ENCODE measurements at places on chromosomes 5 and 9.

DNA sequence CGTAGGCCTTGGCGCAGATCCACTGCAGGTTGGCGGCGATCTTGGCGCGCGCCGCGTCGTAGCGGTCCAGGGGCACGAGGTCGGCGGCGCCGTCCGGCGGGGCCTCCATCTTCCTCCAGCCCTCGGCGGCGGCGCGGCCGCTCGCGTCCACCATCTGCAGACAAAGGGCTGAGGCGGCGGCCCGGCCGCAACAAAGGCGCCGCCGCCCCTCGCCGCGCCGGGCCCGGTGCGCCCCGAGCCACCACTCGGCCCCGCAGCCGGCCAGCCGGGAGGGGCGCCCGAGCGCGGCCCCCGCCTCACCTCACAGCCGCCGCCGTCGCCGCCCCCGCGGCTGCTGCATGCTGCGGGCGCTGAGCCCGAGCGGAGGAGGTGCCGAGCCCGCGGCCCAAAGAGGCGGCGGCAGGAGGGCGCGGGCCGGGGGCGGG is 328 bp downstream of the CAMSAP1 start:
- no peak for DNase-seq

DNA sequence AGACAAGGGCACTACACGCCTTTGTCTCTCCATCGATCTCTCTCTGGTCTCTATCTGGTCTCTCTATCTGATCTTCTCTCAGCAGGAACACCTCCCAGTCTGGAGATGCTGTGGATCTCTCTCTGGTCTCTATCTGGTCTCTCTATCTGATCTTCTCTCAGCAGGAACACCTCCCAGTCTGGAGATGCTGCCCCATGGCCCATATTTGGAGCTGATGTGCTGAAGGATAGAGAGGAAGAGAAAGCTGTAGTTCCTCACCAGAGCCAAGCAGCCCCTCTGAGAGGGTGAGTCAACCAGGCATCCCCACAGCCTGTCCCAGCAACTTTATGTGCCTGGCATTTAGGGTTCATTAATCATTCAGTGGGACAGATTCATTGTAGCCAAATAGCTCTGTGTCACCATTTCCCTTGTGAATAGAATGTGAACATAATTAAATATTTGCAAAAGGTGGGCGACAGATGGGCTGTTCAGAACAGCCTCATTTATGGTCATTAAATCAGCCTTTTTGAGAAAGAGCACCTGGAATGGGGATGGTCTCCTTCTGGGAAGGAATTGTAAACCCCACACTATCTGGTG is 189.3 kb upstream of the MAST4 start:
- no peak for DNase-seq

DNA sequence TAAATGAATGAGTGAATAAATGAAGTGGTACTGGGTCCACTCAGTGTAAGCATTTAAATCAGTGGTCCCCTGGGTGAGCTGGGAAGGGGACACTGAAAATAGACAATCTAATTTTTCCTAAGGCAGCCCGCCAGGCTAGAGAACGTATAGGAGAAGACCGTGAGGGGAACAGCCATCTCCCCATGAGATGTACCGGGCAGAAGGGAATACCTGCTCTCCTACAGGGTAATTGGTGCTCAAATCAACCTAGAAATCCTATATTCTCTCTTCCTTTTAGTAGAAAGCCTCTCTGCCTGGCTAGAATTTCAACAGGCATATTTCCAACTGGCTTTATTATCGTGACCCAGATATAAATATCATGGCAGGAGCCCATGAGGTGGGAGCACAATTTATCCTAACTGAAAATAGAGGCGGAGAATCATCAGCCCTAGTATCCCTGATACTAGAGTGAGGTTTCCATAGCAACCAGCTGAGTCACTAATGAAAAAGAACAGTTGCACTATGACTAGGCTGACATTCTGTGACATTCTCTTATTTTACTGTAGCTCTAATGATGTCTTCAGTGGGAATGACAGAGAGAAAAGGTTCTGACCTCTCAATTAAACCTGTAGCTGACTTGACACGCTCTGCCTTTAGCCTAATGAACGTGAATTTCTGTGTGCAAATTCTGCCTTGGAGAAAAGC is 96.5 kb upstream of the CAST start:
- DNase-seq = no peak

DNA sequence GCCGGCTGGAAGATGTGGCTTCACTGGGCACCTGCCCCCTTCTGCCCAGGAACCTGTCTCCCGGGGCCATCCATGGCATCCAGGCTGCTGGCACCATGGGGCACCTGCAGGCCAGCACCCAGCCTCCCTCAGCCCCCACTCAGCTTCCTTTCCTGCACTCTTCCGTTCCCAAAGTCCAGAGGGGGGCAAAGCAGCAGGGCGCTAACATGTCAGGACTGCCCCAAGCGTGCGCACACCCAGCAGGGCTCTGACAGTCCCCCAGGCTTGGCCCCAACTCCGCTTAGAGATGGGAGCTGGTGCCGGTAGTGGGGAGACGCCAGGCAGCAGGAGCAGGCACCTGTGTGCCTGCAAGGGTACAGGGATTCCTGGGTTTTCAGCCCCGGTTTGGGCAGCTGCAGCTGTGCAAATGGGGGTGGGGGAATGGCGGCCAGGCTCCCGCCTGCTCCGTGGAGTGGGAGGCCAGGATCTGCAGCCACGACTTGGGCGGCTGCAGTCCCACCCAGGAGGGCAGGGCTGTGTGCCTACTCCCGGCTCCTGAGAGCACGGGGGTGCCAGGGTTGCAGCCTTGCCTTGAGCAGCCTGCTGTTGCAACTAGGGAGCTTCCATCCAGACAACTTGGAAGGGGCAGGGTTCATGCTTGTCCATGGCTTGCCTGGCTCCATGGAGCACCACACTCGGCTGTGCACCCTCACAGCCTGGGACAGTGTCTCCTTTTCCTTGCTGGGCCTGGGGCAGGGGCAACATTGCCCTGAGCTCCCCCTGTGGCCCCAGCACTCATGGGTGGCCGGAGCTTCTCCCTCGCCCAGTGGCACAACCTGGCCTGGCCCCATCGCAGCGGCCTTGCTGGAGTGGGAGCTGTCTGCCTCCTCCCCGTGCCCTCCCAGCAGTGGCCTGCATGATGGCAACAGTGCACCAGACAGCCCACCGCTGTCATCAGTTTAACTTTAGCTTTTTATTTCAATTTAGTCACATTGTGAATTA is 561.1 kb downstream of the MTRR start:
- no peak for DNase-seq

DNA sequence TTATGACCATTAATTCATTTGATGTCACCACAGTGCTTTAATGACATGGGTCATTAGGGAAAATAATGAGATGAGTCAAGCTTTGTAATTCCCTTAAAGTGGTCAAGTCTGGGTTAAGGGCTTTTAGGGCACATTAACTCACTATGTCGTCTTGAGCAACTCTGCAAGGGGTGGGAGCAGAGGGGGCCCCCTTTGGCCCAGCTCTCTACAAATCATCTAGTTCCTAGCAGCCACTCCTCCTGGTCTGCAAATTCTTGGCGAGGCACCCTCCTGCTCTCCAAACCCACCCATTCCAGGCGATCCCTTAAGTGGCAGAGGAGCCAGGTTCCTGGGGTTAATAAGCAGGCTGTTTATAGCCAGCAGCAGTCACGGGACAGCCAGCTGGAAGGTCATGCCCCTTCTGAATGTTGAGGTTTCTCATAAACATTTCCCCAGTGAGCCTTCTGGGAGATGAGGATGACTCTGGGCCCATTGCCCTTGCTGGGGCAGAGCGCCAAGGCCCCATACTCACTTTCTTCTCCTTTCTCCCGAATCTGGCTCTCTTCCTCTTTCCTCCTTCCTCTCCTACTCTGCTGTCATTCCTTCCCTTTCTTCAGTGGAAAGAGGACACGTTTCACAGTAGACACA is 14.3 kb upstream of the GPX3 start:
- DNase-seq = no peak

DNA sequence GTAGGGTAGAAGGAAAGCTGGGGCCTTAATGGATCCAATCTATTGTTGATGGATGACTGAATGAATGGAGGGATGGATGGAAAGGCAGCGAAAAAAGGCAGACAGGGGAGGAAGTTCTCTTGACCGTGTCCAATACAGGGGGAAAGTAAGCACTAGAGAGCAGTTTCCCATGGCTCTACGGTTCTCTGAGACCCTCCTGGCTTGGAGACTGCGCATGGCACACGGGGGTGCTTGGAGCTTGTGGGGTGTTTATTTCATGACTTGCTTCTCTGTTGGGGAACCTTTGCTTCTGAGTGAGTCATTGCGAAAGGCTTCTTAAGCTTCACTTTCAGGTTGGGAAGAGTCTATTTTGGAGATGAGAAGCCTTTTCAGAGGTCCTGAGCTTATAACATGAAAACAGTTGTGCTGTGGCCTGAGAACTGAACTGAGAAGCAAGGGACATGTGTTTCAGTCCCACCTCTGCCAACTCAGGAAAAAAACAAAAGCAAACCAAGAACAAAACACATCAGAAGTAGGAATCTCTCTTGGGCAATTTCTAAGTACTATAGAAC is 12.8 kb upstream of the TEX48 start:
- no peak for DNase-seq

GRCh38 chr5:148934895-148935400 is 108.5 kb downstream of the ADRB2 start:
- DNase-seq = no peak

DNA sequence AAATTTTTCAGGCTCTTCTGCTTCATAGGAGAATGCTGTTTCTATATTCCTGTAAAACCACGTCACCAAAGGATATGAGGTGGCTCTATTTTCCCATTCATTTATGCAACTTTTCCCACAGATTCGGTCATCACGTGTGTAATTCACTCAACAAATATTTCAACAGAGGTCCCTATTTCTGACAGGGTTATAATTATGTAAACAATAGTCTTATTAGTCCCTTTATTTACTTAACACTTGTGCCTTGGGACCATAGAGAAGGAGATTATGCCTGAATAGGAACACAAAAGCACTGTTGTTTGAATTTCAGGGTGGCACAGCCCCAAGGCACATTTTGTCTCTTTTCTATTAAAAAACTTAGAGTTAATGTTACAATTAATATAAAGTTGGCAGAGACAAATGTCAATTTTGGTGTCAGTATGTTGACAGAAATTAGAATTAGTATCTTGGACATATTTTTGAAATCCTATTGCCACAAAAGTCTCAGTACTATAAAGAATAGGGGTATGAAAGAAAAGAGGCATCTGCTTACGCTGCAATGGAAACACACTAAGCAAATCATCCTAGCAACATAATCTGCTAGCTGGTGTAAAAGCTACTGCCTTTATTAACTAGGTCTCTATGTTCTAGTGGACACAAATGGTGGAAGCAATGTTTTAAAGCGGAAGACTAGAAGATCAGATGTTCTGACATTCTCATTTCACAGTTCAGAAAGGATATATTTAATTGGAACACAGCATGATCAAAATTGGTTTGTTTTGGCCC is 229.1 kb upstream of the TBCA start:
- peak; percentile 4 for DNase-seq

- DNase-seq = no peak
Measured at GRCh38 chr5:146176805-146177204, 5.6 kb downstream of the LARS1 start.

DNA sequence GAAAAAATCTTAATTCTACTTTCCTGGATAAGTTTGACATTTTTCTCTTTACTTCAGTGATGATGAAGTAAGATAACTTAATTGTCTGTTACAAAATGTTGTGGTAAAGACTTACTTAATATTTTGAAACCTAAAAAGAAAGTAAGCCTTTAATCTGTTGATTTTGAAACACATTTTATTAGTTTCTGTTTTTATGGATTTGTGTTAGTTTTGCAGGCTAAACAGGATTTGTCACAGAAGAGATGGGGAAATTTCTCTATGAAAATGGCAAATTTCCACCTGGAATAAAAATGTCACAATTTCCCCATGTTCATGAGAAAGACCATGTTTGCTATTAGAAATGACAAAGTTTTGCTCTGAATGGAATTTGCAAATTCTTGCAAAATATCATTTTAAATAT is 237.1 kb downstream of the RFX3 start:
- no peak for DNase-seq
